ENCODE measurements at places on chromosomes 6 and 20.

DNA sequence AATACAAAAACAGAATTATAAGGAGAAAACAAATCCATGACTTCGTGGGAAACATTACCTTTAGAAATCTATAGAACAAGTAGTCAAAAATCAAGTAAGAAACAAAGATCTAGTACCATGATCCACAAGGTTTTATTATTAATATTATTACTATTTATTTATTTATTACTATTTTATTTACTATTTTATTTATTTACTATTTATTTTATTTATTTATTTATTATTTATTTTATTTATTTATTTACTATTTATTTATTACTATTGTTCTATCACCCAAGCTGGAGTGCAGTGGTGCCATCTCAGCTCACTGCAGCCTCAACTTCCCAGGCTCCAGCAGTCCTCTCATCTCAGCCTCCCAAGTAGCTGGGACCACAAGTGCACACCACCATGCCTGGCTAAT, 13.5 kb upstream of the ELMO2 start:
- no peak for DNase-seq

DNA sequence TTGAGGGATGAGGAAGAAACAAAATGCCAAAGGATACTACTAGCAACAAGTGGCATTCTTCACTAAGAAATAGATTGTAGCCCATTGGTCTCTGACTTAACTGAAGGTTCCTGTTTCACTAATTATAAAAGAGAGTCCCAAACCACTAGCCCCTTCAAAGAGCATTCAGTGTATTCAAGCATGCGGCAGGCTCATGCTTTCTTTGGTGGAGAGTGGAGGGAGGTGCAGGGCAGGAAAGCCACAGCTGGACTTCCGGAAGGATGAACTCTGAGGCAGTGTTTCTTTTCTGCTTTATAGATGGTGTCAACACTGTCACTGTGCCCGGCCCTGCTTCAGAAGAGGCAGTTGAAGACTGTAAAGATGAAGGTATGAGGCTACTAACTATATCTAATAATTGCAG, 636.1 kb downstream of the KIF16B start:
- no peak for DNase-seq

GRCh38 chr6:143205585-143205984, 144.9 kb downstream of the AIG1 start:
- DNase-seq: no peak

GRCh38 chr6:41071501-41071922, 644 bp downstream of the OARD1 start:
- DNase-seq: no peak

- no peak for DNase-seq
Observed at GRCh38 chr6:166168616-166169548, 1.2 kb upstream of the TBXT start.

DNA sequence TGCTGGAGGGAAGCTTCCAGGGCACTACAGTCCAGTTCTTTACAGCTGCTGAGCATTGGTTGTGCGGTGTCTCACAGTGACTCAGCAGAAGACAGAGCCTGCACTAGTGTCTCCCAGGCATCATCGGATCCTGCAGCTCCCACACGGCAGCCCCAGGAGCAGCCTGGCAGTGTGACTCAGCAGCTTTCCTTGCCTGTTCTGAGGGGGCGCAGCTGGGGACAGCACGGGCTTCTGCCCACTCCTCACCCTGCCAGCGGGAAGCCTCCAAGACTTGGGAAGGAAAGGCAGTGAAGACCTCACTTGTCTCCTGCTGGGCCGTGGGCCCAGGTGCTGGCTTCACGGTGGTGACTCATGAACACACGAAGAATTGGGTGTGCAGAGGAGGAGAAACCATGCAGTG, 165.4 kb downstream of the SYNDIG1 start:
- no peak for DNase-seq

- no peak for DNase-seq
Observed at GRCh38 chr6:45815466-45816125, 200.1 kb downstream of the CLIC5 start.

GRCh38 chr6:56532766-56533551, 109.7 kb downstream of the DST start:
- no peak for DNase-seq

DNA sequence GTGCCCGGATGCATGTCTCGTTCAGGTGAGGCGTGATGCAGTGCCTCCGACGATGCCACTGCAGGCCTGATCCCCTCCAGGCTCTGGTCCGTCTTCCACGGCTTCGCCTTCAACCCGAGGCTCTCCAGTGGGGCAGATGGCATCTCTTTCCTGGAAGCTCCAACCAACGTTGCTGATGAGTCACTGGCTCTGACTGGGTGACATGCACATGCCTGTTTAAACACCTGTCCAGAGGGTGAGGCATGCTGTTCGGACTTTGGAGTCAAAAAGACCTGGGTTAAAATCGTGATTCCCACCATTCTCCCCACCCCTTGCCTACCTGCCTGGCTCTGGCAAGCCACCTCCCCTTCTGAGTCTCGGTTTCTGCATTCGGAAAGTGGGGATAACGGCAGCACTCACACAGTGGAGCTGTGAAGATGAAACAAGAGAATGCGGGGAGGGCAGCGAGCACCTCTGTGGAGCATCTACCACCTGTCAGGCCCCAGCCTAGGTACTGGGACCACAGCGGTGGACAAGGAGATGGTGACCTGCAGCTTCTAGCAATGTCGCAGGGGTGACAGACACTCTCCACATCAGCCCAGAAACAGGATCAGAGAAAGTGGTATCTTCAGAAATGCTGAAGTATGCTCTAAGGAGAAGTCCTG, 8.5 kb upstream of the EDN3 start:
- DNase-seq: no peak

DNA sequence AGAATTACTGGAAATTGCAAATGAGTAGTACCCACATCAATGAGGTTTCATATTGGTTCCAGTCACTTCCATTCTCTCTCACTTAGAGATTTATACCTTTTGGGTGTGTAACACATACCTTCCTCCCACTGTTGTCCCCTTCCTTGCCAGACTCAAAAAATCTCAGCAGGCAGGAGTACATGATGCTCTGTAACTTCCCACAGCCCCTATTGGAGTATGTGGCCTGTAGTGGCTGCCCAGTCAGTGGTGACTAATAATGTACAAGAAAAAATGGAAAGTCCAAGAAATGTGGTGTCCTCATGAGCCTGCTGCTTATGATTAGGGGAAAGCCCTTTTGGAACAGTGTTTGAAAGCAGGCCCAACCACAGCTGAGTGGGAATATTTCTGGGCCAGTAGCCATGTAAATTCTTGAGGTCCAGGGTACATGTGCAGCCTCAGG, 312.0 kb downstream of the ZFAND3 start:
- DNase-seq: no peak

GRCh38 chr6:90286884-90287488, 9.7 kb downstream of the BACH2 start:
- peak; percentile 33 for DNase-seq

DNA sequence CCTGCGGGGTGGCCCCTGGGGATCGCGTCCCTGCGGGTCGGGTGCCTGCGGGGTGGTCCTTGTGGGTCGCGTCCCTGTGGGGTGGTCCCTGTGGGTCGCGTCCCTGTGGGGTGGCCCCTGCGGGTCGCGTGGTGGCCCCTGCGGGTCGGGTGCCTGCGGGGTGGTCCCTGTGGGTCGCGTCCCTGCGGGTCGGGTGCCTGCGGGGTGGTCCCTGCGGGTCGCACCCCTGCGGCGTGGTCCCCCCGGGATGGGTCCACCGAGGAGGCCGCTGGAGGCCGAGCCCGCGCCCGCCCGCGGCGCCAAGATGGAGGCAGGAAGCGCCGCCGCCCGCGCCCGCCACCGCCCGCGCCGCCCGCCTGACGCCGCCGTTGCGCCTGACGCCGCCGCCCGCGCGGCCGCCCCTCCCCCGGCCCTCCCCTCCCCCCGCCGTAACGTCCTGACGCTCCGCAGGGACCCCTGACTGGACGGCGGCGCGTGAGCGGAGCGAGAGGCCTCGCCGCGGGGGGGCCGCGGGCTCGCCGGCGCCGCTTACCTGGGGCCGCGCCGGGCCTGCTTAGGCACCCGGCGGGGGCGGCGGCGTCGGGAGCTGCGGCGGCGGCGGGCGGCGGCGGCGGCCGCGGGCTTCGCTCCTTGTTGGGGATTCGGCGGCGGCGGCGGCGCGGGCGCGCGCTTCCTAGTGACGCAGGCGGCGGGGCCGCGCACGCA, at the start of gene GMEB2:
Gene GMEB2 (minus strand): TSS at position 678 of the 705 bp plus-strand sequence. CDS start 7,704 bp downstream, outside the sequence.
- DNase-seq: no peak

- DNase-seq: no peak
Observed at GRCh38 chr6:2194643-2195042, 50.8 kb downstream of the GMDS start.

- DNase-seq: no peak
Observed at GRCh38 chr20:63235399-63235983, at the start of gene BIRC7. Gene BIRC7, plus strand, starts transcription at chr20:63235905. Its CDS starts 192 bp downstream, at chr20:63236097.

GRCh38 chr6:25175196-25175595, 104.0 kb upstream of the CARMIL1 start:
- no peak for DNase-seq

DNA sequence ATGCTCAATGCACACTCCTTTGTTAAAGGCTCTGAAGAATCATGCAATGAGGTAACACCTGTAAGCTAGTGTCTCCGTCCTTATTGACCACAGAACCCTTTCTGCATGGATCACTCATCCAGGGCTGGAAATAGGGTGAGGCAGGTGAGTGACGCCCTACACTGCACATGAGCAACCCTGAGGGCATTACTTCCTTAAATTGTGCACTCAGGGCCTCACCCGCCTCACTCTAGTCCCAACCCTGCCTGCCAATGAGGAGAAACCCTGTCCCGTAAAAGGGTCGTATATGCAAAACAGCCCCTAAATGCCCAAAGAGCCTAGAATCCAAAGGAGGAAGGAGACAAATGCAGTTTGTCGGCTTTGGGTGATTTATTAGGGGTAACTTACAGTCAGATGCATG, 33.6 kb upstream of the NOP56 start:
- DNase-seq: no peak

DNA sequence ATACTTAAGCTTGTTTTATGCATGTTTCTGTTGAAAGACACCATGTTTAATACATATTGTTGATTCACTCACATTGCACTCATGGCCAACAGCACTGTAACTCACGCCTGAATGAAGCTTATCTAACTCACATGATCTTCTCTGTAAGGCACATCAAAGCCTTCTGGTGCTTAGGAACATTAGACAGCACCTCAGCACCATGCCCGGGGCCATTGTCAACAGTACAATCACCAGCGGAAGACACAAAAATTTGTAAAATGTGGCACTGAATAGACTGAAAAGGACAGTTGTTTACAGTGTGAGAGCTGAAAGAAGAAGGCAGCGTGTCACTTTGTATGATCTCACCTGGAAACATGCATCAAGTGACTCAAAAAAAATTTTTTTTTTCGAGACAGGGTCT, 8.9 kb upstream of the TCF15 start:
- DNase-seq: no peak

DNA sequence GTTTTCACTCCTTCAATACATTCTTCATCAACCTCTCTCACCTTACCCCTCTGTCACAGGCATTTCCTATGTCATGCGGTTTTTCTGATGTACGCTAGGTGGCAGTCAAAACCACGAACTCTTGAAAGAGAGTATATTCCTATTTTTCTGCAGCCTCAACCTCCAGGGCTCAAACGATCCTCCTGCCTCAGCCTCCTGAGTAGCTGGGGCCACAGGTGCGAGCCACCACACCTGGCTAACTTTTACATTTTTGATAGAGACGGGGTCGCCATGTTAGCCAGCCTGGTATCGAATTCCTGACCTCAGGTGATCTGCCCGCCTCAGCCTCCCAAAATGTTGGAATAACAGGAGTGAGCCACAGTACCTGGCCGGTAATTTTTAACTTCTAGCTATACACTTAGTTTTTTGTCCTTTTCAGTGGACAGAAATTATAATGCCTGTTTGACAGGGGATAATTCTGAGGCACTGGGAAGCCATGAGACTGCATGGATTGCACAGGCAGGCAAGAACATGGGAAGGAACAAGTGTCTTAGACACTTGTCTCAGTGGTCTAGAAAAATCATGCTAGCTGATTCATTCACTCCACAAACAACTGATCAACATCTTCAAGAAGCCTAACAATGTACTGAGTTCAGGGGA, 22.5 kb upstream of the HFE start:
- DNase-seq: no peak

DNA sequence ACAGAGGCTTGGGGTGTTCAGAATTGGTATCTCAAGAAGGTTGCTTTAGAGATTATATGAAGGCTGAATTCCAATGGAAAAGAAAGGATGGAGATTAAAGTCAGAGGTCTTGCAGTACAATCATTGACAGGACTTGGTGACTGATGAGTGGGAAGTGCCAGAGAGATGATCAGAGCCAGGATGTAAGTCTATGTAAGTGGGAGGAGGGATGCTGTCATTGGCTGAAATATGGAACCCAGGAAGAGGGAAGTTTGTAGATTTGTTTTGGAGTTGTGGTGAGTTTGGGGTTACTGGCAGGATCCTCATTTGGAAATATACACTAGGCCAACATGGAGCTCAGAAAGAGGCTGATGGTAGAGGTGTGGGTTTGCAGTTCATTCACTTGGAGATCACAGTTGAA, 23.8 kb upstream of the TNFAIP3 start:
- DNase-seq: no peak

- no peak for DNase-seq
Observed at GRCh38 chr20:16569246-16570153, 3.7 kb downstream of the KIF16B start.

DNA sequence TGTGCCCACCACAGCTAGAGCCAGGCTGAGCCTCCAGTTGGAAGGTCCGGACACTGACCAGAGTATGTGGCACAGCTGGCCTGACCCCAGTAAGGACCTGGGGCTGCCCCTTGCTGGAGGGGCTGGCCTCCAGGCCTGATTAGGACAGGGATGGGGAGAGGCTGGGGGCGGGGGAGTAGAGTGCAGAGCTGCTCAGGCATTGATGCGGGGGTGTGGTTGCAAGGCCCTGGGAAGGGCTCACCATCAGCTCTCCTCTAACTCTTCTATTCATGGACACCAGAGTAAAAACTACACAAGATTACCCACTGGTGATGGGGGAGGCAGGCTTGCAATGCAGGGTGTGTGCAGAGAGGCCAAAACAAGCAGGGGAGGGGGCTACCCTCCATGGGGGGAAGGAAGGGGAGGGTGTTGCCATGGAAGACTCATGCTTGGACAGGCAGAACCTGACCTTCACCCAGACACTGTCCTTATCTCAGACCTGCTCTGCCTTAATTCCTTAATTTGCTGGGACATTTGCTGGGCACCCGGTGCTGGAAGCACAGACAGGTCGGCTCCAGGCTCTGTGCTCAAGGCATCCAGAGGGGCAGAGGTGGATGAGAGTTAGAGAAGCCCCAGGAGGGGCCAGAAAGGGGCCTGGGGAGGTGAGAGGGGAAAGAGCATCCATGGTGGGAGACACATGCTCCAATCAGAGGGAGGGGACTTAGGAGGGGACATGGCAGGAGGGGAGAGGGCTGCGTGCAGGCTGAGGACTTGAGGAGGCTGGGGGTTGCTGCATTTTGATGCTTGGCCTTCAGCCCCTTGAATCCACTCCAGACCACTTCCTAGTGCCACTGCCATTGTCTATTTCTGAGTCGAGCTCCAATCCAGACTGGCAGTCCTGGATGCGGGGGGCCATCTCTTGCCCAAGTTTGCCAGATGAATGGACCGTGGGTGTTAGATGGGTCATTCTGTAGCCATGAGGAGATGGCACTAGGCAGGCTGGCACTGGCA, 7.6 kb upstream of the EMILIN3 start:
- no peak for DNase-seq

All from activated CD8-positive, alpha-beta memory T cell treated with anti-CD3 and anti-CD28 coated beads for 4 hours (primary cell).